ENCODE measurements at places on chromosomes 12 and 14.

- DNase-seq = no peak
These were observed 1028.9 kb upstream of the TMEM132C start for GRCh38 chr12:127238107-127238506.

- DNase-seq = no peak
These were observed 57.8 kb downstream of the CLMN start for GRCh38 chr14:95261616-95262510.

DNA sequence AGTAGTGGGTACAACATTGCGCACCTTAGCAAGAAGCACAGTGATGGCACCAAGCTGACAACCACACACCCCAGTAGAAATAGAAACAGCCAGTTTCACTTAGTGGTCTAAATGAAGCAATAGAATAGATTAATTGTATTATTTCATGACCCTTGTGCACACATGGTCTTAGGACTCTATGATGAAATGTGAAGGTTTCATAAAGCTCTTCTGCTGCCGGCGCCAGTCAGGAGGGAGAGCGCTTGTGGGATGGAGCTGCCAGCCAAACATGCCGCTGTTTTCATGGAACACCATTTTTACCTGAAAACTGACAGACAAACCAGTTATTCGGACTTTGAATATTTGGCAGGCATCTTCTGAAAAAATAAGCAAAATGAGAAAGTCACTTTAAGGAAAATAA is 100.0 kb downstream of the PPP2R5C start:
- DNase-seq = no peak

DNA sequence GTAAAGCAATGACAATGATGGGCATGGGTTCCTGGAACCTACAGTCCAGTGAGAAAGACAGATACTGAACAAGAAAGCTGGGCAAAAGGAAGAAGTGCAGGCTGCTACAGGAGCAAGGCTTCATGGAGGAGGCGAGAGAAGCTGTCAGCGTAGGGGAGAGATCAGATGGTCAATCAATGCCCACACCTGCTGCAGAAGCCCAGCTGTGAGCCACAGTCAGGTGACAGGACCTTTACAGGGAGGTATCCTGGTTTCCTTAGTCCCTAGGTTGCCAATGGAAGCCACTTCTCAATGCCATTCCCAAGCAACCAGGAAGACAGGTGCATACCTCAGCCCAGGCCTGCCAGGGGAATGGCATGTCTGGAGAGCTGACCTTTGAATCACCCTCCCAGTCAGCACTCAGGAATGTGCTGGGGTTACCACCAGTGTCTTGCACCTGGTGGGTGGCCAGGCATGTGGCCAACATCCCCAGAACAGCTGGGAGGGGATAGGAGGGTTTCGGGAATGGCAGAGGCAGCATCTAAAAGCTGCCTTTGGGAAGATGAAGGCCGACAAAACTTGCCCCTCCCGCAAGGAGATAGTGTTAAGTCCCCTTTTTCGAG is 170.3 kb downstream of the TTC7B start:
- no peak for DNase-seq

DNA sequence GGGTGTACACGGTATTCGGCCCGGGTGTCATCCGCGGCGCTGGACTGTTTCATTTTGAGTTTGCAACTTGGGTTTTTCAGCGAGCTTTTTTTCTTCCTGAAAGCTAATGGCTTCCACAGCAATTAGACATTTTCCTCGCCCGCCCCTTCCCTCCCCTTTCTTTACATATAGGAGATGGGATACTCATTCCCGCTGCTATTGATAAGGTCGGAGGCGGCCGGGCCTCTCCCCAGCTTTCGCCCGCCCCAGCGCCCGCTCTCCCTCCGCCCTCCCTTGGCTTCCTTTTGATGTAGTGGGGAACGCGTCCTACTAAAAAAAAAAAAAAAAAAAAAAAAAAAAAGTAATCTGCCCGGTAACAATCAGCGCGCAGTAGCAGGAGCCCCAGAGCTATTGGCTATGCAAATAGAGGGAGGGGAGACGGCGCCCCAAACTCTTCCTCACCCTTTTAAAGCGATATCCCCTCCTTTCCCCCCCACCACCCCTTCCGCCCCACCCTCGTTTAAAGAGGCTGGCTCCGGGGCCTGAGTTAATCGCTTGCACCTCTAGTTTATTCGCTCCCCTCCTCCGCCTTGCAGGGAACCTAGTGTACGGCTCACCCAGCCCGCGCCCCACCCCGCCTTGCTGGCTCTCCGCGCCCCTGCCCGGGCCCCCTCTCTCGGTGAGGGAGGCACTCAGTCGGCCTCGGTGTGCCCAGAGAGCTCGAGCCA is 1.7 kb upstream of the CCND2 start:
- no peak for DNase-seq

- no peak for DNase-seq
These were observed 28.4 kb upstream of the NEDD1 start for GRCh38 chr12:96878704-96879103.

DNA sequence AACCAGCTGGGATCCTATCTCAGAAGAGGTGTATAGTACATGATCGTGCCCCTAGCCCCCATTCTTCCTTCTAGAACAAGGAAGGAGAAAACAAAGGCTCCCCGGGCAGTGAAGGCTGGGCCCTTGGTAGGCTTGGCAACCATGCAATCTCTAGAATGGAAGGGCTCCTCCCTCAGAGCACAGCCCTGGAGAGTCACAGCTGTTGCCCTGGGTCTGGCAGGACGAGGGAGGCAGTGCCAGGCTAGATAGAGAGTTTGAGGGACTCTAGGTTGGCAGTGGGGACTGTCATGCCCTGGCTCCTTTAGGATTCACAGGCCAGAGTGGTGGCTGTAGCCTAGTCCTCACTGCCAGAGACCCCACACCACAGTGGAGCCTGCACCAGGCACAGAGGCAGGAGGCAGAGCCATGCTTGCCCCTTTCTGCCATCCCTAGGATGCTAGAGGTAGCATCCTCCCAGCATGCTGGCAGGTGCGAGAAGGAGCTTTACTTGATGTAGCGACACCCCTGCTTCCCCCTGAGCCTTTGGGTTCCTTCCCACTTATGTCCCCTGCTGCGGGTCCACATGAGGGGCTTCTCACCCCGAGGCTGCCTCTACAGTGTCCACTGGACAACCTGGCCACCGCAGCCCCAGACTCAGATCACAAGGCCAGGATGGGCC is 33.4 kb upstream of the CIPC start:
- DNase-seq = no peak

DNA sequence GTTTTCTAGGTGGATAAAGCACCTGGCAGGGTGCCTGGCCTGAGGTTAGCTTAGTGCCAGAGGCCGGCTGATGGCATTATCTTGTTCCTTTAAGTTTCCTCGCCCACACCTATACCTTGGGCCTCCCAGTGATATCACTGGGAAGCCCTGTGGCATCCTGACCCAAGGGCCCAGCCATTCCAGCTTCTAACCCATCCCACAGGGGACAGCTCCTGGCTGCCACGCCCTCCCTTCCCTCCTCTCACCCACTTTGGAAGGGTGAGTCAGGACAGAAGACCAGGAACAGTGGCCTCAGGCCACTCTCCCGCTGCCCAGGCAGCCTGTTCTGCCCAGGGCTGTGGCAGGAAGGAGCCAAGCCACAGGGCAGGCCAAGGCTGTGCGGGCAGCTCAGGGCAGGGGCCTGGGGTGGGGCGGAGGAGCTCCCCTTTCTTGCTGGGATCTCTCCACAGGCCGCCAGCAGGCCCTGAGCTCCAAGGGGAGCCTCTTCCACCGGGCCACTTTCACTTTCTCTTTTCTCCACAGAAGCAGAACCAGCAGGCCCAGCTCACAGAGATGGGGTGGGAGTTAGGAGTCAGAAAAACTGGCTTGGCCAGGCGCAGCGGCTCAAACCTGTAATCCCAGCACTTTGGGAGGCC is 75.1 kb downstream of the IRF2BPL start:
- DNase-seq = no peak

DNA sequence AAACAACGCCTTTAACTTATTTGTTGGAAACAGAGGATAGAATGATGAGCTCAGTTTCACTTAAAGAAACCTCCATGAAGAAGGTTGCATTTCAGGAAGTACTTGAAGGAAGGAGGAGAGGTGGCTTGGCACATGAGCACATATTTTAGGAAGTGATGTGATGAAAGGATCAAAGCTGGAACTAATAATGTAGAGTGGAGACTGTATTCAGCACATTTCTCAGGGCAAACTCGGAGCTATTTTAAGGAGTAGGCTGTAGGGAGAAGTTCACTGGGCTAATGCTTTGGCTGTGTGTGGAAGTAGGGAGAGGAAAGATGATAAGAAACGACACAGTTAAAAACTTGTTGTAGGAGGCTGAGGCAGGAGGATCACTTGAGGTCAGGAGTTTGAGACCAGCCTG is 272.8 kb downstream of the AKAP6 start:
- DNase-seq = no peak

Data from NCI-H1436 treated with DMSO at 0.1 percent for 48 hours (cell line).